ENCODE measurements at places on chromosomes 12 and 14.

- no peak for DNase-seq
These were observed 245.3 kb downstream of the ZFP36L1 start for GRCh38 chr14:68547305-68548193.

DNA sequence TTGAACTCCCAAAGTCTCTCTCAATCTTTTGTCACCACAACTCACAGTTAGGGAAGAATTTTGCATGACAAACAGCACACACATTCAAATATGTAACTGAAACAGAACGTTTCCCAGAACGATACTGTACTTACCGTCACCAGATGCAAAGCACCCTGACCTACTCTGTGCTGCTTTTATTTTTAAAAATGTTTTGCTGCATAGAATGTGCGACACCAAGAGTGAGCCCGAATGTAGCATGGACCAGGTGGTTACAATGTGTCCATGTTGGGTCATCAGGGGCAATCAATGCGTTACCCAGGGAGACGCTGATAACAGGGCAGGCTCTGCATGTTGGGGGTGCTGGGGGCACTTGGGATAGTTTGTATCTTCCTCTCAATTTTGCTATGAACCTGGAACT is 14.6 kb upstream of the EIF5 start:
- no peak for DNase-seq

GRCh38 chr12:29644536-29645162 is 139.1 kb downstream of the TMTC1 start:
- no peak for DNase-seq

- DNase-seq, result no peak
These were observed 202.3 kb upstream of the CDKN3 start for GRCh38 chr14:54194501-54194900.

GRCh38 chr14:75315144-75315543 is 36.5 kb downstream of the FOS start:
- no peak for DNase-seq

DNA sequence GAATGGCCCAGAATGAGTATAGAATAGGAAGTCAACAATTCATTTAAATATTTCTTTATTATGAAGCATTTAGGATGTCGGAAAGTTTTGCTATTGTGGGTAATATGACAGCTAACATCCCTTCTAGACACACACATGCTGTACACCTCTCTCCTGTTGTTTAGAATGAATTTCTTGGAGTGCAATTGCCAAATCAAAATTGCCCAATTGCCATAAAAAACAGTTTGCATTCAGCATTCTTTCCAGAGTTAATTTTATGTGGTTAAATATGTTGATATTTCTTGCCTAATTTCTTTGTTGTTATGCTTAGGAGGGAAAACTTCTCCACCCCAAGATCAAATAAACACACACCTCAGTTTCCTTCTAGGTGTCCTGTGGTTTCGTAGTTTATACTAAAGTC is 16.9 kb upstream of the SMCO2 start:
- no peak for DNase-seq

GRCh38 chr14:97485201-97485600 is 688.0 kb downstream of the VRK1 start:
- no peak for DNase-seq

GRCh38 chr14:74064883-74065282 is 19.4 kb downstream of the ALDH6A1 start:
- DNase-seq, result no peak

GRCh38 chr12:110179291-110179690 is 55.1 kb downstream of the IFT81 start:
- DNase-seq, result no peak

GRCh38 chr12:26135010-26135420 is 10.2 kb upstream of the BHLHE41 start:
- no peak for DNase-seq

DNA sequence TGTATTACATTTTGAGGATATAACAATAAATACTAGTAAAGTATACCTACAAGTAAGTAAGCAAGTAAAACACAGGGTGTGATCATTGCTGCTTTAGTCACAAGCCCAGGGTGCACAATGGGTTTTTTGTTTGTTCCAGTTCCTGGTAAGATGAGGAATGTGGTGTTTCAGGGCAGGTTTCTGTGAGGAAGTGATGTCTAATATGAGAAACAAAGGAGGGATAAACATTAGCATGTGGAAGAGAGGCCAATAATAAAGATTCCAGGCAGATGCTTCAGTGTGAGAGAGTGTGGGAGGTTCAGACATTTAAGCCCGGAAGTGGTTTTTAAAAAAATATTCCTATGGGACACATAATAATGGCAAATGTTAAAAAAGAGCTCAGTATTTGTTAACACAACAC is 808.1 kb upstream of the USP15 start:
- DNase-seq, result no peak

DNA sequence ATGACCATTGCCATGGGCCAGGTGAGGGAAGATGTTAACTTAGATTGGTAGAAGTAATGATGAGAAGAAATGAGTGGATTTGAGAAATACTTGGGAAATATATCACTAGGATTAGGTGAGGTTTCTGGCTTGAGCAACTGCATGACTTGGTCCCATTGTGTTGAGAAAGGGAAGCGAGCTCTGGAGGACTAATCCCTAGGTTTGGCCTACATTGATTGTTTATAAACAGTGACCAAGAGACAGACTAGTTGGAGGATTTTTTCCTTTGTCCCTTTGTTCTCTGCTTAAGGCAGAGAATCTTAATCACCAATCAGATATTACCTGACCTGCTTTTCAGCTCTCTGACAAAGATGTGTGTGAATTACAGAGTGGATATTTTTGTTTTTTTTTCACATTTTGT is 100.5 kb downstream of the AEBP2 start:
- no peak for DNase-seq

GRCh38 chr12:33438851-33439586 is 600 bp downstream of the SYT10 start:
- no peak for DNase-seq

- DNase-seq, result no peak
These were observed 117.8 kb downstream of the PAH start for GRCh38 chr12:102799229-102799628.

- no peak for DNase-seq
These were observed 9.3 kb downstream of the SYNE3 start for GRCh38 chr14:95507174-95507573.

DNA sequence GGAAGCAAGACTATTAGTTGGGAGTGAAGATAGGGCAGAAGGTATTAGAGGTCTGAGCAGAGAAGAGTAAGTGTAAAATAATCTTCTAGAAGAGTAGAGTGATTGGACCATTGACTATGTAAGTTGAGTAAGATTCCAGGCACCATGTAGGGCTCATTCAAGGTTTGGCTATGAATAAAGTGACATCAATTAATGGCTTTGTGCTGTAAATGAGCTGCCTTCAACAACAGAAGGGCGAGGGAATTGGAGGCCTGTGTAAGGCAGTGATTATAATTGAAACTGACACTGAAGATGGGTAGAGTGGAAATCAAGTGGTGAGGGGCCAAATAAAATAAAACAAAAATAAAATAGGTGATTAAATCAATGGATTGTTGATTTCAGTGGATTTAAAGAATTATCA is 26.4 kb downstream of the PTPRQ start:
- no peak for DNase-seq

Measured in stimulated activated CD8-positive, alpha-beta memory T cell treated with anti-CD3 and anti-CD28 coated beads, Interleukin-4, amount 100 ng/mL, for 24 hours (primary cell).